WTC11 (cell line): ENCODE measurements at places on chromosomes 4 and X. TPM values are rescaled to one million over a fixed set of nuclear protein-coding genes. Genes with fewer than 3 reads are reported as not detected.

The SRPK3 gene
- total RNA-seq: not detected in 3 replicates

The TMEM154 gene
- total RNA-seq: 1.7 to 2.1 TPM (median 1.9 TPM) in 3 replicates

The SMS gene
- total RNA-seq: 170 to 173 TPM (median 172 TPM) in 3 replicates

The CPXCR1 gene
- not detected in 3 replicates for total RNA-seq

The BOD1L1 gene
- total RNA-seq: 31.9 to 43.5 TPM (median 32.4 TPM) in 3 replicates

The ZDHHC15 gene
- 1.5 to 2.0 TPM (median 1.9 TPM) in 3 replicates for total RNA-seq

The MGARP gene
- total RNA-seq: 4.6 to 7.5 TPM (median 6.2 TPM) in 3 replicates

The CCSER1 gene
- 0.71 to 1.1 TPM (median 0.87 TPM) in 3 replicates for total RNA-seq

The ALB gene
- 23.4 to 35.4 TPM (median 27.4 TPM) in 3 replicates for total RNA-seq

The WAS gene
- total RNA-seq: 0.79 to 1.6 TPM (median 0.96 TPM) in 3 replicates

The IL2RG gene
- total RNA-seq: 0.37 to 1.2 TPM (median 0.94 TPM) in 3 replicates

- peak; percentile 72 for DNase-seq
Measured at GRCh38 chrX:129961180-129962083, 21.0 kb upstream of the BCORL1 start.

DNA sequence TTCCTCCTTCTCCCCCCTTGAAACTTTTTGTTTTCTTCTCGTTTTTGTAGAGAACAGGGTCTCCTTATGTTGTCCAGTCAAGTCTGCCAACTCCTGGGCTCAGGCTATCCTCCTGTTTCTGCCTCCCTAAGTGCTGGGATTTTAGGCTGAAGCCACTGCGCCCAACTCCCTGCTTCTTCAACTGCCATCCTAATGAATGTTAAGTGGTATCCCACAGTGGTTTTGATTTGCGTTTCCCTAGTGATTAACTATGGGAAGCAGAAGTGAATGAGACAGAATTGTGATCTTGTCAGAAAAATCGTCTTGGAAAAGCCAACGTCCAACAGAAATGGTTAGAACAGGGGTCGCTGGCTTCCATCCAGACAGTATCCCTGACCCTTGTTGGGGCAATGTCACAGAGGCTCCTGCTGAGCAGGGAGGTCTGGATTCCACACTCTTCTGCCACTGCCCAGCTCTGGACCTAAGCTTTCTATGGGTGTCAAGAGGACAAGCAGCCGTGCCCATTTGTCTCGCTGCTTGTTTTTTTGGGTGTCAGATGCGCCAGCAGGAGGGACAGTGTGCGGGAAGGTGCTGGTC is 869 bp upstream of the ADD1 start:
- no peak for DNase-seq

- DNase-seq: no peak
Measured at GRCh38 chr4:144267084-144267483, 126.6 kb upstream of the GYPA start.

DNA sequence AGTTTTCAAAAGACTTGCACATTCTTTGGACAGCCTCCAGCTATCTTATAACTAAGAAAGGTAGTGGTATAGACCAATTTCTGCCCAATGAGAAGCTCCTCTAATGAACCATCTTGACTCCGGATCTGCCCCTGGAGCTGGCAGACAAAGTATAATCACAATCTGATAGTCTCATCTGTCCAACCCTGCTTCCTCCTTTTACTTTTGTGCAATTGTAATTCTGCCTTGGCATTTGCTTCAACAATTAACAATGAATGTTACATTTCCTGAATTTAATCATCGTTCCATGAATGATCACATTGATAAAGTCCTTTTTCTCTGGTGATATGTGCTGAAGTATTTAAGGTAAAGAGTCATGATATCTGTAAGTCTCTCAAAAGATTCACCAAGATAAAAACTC is 27.8 kb downstream of the FRYL start:
- no peak for DNase-seq

DNA sequence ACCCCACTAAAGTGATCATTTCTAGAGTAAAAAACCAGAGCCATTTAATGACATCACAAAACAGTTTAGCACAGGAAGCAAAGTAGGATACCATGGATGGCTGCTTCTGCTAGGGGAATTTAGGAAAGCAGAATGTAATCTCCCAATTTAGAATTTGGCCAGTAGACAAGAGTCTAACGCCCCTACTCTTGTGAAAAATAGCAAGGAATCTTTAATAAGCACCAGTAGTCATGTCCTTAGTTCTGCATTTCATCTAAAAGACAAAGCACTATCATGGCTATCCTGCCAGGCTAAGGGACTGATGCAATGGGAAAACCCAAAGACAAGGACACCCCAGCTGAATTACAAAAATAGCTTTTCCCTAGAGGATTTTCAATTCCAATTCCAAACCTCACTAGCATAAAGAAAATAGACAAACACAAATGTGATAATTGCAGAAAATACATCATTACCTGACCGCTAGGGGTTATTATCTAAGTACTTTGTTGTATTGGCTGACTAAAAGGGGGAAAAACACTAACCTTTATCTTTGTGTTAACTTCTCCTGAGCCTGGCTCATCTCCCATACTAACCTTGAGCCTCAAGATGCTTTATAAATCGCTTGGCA is 2.6 kb upstream of the AMMECR1 start:
- no peak for DNase-seq

DNA sequence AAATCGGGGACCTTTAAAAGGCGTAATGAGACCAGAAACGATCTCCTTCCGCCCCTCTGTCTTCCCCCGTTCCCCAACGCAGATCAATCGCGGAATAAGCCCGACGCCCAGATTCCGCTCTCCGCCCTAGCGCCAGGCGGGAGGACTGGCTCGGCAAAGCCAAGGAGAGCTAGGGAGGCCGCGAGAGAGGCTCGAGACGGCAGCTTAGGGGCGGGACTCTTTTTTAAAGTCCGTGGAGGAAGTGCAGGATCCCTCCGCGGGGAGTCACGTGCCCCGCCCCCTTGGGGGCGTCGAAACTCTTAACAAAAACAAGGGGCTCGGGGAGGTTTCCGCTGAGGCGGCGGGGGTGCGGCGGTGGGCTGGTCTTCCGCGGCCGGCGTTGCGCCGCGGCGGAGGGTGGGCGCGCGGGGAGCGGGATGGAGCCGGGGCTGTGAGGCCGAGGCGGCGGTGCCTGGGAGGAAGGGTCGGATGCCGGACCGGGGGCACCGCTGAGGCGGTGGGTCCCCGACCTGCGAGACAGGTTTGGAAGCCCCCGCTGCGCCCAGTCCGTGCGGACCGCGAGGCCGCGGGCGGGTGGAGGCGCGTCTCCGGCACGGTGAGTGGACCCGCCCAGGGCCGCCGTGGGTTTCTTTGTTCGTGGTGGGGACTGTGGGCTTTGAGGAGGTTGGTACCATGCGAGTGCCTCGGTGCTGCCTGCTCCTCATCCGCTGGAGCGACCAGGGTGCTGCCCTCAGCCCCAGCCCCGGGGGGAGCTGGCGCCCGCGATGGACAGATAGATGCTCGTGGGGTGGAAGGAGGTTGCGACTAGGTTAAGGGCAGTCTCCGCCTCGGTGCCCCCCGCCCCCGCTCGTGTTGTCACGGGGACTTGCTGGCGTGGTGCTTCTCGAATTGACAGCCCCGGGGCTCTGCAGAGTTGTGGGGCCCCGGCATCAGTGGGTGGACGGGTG is at the start of gene CCNG2:
CCNG2 (plus strand) TSS at position 296 of the 947 bp plus-strand sequence. CDS start 1,326 bp downstream, outside the sequence.
- peak; percentile 93 for DNase-seq

- DNase-seq: no peak
Measured at GRCh38 chr4:14958436-14958835, 43.8 kb upstream of the CPEB2 start.

DNA sequence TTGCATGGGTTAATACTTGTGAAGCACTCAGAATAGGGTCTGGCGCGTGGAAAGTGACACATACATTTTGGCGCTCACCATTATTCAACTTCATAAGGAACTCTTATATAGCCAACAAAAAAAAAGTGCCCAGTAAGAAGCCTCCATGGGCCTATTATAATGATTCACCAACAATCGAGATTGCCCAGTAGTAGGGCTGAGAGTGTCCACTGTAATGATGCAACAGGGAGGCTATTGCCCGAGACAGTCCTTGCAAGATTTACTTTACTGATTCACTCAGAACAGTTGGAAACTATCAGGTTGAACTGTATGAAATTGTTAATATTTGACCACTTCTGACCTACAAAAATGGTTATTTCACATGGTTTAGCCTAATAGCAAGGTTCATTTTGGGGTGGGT is 86.0 kb downstream of the PJA1 start:
- no peak for DNase-seq

GRCh38 chr4:89301003-89301402 is 6.6 kb downstream of the GPRIN3 start:
- DNase-seq: no peak

DNA sequence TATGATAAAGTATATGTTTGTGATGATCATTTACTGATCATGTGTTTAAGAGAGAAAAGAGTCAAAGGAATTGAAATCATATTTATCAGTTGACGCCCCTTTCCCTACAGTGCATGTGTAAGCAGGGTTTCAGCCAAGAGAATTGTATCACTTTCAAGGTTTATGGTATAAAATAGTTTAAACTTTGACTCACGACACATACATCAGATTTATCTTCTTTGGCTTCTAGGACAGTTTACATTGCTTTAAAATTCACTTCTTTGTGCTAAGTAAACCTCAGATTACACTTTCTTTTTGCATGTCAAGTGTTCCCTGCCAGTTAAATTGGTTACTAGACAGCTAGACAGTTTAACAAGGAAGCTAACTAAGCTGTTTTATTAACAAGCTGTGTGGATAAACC is 86.3 kb upstream of the MYOZ2 start:
- DNase-seq: no peak

DNA sequence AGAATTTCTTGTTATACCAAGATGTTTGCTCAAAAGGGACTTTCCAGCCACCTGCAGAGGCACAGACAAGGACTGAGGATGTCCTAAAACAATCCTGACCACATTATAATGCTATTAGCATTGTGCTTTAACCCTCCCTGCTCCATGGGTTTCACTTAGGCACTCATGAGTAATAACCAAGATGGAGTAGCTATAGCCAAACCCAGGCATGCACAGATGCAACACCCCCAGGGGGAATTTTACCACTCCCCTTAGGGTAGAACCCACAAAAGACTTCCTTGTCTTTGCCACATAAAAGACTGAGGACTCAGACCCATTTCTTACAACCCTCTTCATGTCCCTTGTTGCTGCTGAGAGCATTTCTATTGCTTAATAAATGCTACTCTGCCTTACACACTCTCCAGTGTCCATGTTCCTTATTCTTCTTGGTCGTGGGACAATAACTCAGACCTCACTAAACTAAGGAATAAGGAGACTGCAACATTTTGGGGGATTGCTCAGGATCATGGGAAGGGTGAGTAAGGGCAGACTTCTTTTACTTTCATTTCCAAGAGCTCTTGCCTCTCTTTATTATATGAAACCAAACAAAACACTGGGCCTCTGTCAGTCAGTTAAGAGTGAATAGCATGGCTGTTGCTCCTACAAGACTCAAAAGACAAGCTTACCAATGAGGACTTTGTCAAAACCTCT is 103.5 kb downstream of the TECRL start:
- no peak for DNase-seq

GRCh38 chr4:20253283-20253734 is 1.6 kb downstream of the SLIT2 start:
- no peak for DNase-seq

GRCh38 chr4:41935652-41936021 is 408 bp downstream of the TMEM33 start:
- DNase-seq: no peak

DNA sequence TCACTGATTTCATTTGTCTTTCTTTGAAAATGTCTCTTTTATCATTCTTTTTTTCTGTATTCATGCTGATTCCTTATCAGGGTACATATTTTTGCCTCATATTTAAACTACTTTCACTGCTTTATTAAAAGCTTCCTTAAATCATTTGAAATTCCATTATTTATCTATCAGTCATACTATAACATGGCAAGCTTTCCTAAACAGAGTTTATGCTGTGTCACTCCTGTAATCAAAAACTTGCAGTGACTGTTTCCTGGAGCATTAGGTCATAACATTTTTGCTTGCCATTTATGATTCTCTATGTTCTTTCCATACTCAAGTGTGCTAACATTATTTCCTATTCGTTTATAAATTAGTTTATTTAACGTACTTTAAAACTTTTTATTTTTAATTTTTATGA is 203.7 kb downstream of the BMPR1B start:
- no peak for DNase-seq

DNA sequence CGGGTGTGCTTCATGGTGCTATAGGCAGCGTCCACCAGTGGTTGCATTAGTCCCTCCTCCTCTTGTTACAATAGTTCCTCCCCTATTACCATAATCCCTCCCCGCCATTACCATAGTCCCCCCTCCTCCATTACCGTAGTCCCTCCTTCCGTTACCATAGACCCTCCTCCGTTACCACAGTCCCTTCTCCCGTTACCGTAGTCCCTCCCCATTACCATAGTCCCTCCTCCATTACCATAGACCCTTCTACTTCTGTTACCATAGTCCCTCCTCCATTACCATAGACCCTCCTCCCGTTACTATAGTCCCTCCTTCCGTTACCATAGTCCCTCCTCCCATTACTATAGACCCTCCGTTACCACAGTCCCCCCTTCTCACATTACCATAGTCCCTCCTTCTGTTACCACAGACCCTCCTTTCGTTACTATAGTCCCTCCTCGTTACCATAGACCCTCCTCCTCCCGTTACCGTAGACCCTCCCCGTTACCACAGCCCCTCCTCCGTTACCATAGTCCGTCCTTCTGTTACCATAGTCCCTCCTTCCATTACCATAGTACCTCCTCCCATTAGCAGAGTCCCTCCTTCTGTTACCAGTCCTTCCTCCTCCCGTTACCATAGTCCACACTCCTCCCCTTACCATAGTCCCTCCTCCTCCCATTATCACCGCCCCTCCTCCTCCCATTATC is 129.6 kb downstream of the DHRSX start:
- peak; percentile 57 for DNase-seq

- DNase-seq: no peak
Measured at GRCh38 chrX:151825925-151826485, 86.7 kb upstream of the MAGEA4 start.

GRCh38 chrX:81286608-81287007 is 84.7 kb downstream of the SH3BGRL start:
- DNase-seq: no peak

- no peak for DNase-seq
Measured at GRCh38 chrX:105307762-105308161, 87.3 kb upstream of the TEX13A start.

- DNase-seq: peak; percentile 48
Measured at GRCh38 chr4:2261110-2261852, 628 bp downstream of the MXD4 start.

DNA sequence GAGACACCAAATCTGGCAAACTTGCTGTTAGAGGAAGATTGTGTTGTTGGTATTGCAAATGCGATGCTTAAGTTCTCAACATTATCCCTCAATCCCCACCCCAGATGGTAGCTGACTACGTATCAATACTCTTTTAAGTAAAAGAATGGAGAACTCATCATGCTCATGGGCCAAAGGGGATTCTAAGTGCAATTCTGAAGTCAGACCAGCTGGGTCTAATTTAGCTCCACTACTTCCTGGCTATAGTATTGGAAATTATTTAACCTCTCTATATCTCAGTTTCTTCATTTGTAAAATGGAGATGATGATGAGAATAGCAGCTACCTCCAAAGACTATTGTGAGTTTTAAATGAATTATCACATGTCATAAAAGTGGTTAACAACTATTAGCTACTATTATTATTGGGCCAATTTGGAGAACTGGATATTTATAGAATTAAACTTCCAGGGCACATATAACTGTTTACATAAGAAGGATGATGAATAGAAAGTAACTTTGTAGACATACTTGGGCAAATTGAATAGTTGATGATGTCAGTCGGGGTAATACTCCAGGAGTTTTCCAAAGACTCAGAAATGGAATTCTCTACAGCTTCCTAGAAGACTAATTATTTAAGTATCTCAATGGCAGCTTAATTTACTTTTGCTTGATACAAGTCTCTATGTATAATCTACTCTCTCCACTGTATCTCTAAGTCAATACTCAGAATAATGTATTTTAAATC is 5.0 kb upstream of the SLAIN2 start:
- no peak for DNase-seq

GRCh38 chrX:2967998-2968909 is 38.1 kb upstream of the ARSH start:
- no peak for DNase-seq

- no peak for DNase-seq
Measured at GRCh38 chr4:85092536-85092935, 126.0 kb upstream of the WDFY3 start.
